ENCODE measurements at places on chromosomes 4 and X.
A peak's percentile ranks its signal among the peaks of the same experiment; 100 is the strongest.

- no peak for DNase-seq
Measured at GRCh38 chr4:173461170-173461569, 62.3 kb upstream of the SCRG1 start.

GRCh38 chrX:109840585-109840984, 107.5 kb upstream of the ACSL4 start:
- no peak for DNase-seq

DNA sequence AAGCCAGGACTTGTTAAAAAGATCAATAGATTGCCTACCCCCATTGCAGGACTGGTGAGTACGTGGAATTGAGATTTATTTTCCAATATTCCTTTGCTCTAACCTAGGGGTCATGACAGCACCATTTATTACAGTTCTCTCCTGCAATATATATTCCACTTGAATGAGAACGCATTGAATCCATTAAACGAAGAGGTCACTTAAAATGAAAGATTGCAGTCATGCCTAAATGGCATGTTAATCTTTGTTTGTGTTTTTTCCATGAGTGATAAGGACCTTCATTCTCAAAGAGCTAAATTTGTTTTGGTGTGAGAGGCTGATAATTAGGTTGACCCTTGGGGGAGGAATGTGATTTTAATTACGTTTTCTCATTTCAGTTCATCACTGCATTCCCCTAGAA, 13.5 kb upstream of the LIMCH1 start:
- DNase-seq = no peak

- DNase-seq = no peak
Measured at GRCh38 chr4:1592709-1593417, 91.2 kb downstream of the FAM53A start.

GRCh38 chr4:150089732-150090131, 11.5 kb downstream of the DCLK2 start:
- no peak for DNase-seq

- no peak for DNase-seq
Measured at GRCh38 chr4:1740021-1740545, 18.8 kb downstream of the TACC3 start.

- no peak for DNase-seq
Measured at GRCh38 chr4:24603343-24603742, 19.0 kb upstream of the DHX15 start.

DNA sequence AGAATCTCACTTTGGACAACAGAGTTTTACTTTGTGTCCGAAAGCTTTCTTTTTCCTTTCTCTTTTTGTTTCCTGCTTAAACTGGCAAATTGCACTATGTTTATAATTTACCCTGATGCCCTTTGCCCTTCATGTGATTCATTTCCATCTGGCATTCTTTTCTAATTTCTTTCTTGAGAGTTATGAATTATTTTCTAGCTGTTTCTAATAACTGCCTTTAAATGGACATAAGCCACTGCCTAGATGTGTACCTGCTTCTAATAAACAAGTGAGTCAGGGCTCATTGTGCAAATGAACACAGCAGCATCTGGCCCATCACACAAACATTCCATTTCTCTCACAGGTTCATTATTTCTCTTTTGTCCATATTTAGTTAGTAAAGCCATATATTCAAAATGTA, 242.3 kb upstream of the GPRIN3 start:
- DNase-seq = no peak

DNA sequence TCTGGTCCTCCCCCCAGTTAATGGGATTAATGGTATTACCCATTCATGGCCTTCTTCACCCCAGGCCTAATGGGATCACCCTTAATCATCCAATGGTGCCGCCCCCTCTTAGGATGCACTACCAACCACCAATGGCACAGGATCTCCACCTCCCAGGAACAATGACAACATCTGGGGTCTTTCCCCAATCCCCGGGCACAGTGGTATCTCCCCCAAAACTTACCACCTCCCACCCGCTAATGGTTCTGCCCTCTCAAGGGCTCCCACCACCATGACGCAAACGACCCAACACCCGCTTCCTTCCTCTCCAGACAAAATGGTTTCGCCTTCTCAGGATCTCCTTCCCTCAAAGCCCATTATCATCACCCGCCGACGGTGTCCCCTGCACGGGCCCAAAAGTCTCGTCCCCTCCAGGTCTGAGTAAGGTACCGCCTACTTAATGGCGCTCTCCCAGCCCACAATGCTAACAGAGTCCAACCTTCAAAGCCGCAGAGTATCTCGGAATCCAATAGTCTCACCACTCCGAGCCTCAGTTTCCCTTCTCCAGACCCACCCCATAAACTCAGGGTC, 458 bp downstream of the GRIPAP1 start:
- DNase-seq = peak; percentile 77

DNA sequence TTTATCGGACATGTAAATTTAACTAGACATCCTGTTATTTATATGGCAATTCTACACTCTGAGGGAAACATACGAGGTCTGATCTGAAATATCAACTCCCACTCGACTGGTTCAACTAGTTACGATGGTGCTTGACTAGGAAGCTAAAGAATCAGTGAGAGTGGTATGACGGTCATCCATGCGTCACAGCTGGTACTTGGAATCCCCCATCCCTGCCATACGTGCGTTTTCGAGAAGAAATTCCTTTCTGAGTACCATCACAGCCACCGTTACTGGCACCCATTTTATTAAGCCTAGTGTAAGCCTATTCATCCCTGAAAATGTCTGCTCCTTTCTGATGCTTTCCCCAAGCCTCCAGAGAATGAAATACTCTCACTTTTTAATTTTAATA, 695 bp upstream of the PIGA start:
- peak; percentile 69 for DNase-seq

- DNase-seq = no peak
Measured at GRCh38 chrX:130119312-130119898, 9.1 kb upstream of the ELF4 start.

- no peak for DNase-seq
Measured at GRCh38 chr4:37427193-37427592, 182.7 kb downstream of the NWD2 start.

DNA sequence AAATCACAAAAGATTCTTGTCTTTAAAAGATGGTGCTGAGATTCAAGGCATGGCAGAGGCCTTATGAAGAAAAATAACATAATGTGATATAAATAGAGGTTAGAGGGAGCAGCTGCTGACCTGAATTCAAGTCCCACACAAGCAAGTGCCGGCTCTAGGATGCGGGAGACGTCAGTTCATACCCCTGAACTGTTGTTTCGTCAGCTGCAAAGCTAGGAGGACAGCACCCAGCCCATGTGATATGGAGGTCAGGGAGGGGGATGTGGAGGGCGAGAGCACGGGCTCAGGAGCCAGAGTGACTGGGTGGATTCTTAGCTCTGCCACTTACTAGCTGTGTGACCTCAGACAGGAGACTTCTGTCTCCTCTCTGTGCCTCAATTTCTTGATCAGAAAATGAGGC, 77.9 kb downstream of the JAKMIP1 start:
- DNase-seq = no peak

DNA sequence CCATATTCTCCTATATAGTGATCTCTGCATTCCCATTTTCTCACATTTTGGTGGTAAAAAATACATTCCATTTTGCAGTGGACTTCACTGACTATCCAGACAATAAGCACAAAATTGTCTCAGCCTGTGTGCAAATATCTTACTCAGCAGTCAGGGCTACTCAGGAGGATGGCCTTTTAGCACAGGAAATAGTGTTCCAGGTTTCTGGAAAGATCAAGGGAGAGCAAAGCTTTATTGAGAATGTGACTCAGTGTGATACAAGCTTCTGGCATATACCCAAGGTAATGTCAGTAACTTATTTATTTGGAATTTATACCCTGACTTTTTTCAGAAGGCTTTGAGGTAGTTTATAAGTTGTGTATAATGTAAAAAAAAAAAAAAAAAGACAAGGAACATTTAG, 233.4 kb downstream of the TEX13A start:
- DNase-seq = no peak

DNA sequence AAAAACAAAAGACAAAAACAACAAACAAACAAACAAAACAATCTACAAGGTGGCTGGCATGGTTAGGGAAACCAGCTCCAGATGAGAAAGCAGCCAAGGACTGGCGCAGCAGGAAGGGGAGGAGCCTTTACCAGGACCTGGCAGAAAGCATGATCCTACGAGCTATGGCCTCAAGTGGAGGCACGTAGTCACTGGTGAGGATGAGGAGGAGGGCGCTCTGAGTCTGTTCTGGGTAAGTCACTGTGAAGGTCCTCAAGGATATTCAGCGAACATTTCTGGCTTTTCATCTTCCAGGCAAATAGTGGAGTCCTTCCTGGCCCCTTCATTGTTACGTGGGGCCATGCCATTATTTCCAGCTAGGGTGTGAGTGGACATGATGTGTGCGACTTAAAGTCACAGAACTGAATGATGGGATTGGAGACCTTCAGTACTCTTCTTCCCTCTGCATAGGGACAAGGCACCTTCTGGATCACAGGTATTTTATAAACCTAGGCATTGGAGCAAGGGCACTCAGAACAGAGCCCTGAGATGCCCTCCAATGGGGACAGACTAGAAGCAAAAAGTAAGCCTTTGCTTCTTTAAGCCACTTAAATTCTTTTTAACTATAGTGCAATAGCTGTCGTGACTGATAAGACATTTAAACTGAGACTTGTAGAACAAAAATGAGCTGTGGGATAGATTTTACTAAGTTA, 771.3 kb downstream of the RAB28 start:
- DNase-seq = no peak

DNA sequence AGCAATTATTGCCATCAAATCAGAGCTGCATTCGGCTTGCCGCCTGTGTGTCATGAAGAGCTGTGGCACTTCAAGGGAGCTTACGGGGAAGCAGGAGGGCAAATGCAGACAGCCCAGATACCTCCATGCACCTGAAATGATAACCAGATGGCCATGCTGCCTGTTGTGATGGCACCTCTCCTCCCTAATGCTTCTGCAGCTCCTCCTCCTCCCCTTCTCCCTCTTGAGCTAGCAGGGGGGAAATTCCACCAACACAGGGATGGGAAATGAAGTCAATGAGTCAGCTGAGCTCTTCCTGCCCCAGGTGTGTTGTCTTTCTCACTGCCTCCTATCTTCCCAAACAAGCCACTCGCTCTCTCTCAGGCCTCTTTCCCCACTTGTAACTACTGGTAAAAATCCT, 565.0 kb downstream of the BCOR start:
- DNase-seq = no peak

GRCh38 chr4:65834707-65835106, 164.4 kb upstream of the EPHA5 start:
- DNase-seq = no peak

GRCh38 chrX:137195296-137195695, 161.5 kb upstream of the GPR101 start:
- no peak for DNase-seq

- no peak for DNase-seq
Measured at GRCh38 chr4:156983366-156983765, 11.8 kb upstream of the PDGFC start.

DNA sequence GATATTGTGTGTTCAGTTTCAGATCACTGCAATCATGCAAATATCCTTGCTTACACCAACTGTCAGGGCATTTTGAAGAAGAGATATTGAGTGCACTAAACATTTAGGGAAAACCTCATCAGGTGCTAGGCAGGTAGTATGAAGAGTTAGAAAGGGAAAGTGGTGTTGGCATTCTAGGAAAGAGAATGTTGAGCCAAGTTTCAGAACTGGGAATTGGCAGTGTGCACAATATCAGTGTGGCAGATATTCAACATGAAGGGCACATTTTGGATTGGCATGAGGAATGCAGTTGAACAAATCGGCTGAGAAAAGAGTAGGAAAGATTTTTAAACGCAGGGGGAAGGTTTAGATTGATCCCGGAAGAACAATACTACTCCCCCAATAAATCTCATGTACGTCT, 43.4 kb upstream of the SMAD1 start:
- no peak for DNase-seq

DNA sequence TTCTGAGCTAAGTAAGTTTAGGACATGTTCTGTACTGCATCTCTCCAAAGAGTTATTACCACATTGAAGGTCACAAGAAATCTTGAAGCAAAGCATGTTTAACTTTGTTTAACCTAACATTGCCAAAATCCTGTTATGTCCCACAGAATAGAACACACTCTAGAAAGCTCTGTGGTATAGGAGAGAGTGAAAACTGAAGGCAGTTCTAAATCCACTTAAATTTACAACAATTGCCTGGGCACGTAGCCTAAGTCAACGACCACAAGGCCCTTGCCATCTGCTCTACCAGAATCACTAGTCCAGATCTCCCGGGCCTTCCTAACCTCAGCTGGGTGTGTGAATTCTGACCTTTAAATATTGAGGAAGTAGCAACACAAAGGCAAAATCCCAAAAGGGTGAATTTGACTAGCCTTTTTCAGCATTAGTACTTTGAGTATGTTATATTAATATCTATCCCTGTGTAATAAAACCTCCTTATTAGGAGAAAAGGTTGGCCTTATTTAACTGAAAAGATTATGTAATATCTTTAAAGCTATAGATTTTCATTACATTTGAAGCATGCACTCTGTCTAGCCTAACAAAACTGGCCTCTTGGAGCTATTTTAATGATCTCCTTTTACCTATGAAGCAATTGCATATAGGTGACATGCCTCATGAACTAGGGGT, 4.5 kb upstream of the MAML3 start:
- no peak for DNase-seq

GRCh38 chrX:133746593-133746992, 238.8 kb downstream of the GPC3 start:
- no peak for DNase-seq

DNA sequence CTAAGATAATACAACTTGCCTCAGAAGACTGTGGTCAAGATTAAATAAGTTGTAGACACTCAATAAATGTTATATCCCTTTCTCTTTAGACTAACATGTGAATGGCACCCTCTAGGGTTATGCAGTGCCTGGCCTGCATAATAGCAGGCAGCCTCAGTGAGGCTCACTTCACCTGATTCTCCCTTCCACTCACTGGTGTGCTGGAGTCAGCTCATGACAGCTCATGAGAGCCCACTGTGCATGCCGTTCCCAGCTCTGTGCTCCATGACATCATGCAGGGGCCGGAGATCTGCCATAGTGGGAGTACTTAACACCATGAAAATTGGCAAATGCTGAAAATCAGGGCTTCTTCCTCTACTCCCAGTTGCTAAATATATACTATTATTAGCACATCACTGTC, 64.5 kb downstream of the TEC start:
- DNase-seq = no peak
